ENCODE measurements at places on chromosomes 2 and 18.

GRCh38 chr2:19865151-19865550, 36.6 kb downstream of the TTC32 start:
- no peak for DNase-seq

DNA sequence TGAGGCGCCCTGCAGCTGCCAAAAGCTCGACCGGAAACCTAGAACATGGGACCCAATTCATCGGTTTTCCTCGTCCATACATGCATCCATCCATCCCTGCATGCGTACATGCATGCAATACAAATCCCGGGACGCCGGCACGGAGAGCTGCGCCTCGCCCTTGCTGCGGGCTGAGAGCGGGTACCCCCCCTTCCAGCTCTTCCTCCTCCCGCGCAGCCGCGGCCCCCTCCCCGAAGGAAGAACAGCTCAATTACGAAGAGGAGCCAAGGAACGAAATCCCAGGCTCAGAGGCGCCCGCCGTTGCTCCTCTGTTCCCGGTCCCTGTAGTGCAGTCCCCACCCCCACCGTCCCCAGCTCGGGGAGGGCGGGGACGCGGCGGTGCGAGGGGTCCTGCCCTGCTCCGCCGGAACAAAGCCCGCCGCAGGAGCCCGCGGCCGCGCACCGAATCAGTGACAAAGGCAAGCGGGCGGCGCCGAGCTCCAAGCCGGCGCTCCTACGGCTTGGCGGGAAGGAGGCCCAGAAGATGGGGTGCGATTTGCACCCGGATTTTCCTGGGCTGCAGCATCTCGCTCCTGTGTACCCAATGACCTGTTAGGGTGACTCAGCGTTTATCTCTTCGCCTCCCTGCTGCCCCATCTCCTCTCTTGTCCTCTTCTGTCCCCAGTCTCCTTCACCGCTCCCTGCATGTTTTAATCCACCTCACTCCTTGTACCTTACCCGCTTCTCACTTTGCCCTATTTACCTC, 8.9 kb upstream of the POU3F3 start:
- no peak for DNase-seq

DNA sequence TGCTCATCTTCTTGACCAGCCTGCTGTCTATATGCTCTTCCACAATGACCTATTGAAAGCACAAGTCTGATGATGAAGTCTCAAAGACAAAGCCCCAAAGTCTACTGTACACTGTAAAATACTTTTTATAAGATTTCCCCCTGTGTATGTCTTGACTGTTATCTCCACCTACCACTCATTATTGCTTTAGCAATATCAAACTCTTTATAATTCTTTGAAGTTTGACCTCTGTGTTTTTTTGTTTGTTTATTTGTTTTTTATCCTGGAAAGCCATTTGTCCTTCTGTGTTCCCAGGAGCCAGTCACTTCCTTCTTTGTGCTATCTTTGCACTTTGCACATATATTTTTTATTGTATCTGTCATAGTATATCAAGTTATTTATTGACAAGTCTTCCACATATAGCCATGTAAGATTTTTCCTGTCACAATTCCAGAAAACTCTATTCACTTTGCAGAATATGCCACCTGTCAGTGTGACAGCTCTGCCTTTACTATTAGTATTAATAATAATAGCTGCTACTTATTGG, 66.3 kb downstream of the RND3 start:
- DNase-seq = no peak

DNA sequence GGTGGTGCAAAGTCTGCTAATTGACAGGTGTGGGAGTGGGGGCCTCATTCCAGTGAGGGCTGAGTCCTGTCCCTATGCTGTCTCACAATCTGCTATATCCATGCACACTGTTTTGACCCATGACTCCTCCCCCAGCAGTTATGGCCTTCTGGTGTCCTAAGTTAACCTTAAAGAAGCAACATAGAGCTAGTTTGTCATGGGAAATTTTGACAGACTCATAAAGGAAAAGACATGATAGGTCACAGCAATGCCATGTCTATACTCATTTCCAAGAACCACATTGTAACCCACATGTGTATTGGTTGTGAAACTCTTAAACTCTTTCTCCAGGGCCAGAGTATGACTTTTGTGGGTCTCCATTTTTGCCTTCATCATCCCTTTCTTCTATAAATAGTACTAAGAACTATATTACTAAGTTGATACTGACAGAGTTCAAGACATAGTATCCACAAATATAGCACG, 78.2 kb upstream of the SLC1A4 start:
- DNase-seq = no peak
